ENCODE measurements at places on chromosomes 5 and 9. TPM values are rescaled to one million over a fixed set of nuclear protein-coding genes. Genes with fewer than 3 reads are reported as not detected.

TRIM36 gene
- not detected for total RNA-seq

ACSL6 gene
- 5.9 TPM for total RNA-seq

PDZD2 gene
- total RNA-seq = not detected

OR13J1 gene
- total RNA-seq = not detected

ESM1 gene
- 0.23 TPM for total RNA-seq

GRCh38 chr5:112049738-112050137 is 292.7 kb upstream of the NREP start:
- H3K36me3 ChIP-seq = peaks cover 1% of the 10 kb centered on the region
- no peaks in the 10 kb centered on the region for H3K4me1 ChIP-seq
- H3K27ac ChIP-seq = no peak overlapping the region
- no peaks in the 10 kb centered on the region for H3K27me3 ChIP-seq

APBA1 gene
- total RNA-seq = 0.74 TPM

- no peaks in the 10 kb centered on the region for H3K36me3 ChIP-seq
- no peak overlapping the region for H3K4me3 ChIP-seq
- no peaks in the 10 kb centered on the region for H3K27me3 ChIP-seq
- H3K4me1 ChIP-seq = no peaks in the 10 kb centered on the region
Measured at GRCh38 chr9:111274737-111275136, 55.3 kb downstream of the OR2K2 start.

- H3K4me3 ChIP-seq = peak overlapping the region; percentile 0
- H3K27ac ChIP-seq = no peak overlapping the region
- H3K36me3 ChIP-seq = peaks cover 21% of the 10 kb centered on the region
Measured at GRCh38 chr5:154309371-154309745, 118.8 kb downstream of the GALNT10 start.

DNA sequence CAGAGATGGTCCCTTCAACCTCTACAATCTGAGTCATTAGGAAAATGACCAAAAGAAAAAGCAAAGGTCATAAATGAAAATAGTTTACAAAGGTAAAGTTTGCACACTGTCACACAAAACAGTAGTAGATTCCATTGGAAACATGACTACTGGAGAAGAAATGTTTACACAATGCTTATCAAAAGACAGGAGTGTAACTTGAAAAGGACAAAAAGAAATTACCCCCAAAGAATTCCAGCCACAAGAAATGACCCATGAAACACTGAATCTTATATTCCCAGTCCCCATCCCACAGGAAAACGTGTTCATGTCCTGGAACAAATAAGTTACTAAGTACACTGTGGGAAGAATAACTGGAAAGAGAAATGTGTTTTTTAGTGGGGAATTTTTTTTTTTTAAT is 385.1 kb downstream of the SEMA5A start:
- no peak for DNase-seq
- no peaks in the 10 kb centered on the region for H3K27me3 ChIP-seq
- H3K4me3 ChIP-seq = no peak overlapping the region
- H3K36me3 ChIP-seq = no peaks in the 10 kb centered on the region

CNTNAP3B gene
- not detected for total RNA-seq

PTPRD gene
- not detected for total RNA-seq

ADAMTS16 gene
- total RNA-seq = not detected

DNA sequence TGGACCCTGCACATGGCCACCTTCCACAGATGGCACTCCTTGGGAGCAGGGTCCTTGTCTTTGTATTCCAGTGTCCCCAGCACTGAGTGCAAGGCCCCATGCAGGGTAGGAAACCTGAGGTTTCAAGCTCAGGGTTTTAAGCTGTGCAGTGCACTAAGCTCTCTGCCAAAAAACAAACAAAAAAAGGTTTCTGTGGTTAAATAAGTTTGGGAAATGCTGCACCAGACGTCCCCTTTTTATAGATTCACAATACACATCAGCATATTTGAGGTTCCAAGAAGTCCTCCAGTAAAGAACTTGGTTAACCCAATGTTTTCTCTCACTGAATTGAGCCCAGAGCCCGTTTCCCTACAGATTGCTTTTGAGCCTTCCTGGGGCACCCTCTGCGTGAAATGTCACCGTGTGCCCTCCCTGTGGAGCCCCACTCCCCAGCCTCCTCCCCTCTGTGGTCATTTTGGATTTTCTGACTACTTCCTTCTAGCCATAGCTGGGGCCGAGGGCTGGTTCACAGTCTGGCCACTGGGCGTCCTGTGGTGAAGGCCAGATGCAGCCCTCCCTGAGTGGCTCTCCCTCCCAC is 17.1 kb downstream of the DELE1 start:
- no peak overlapping the region for H3K27ac ChIP-seq
- no peaks in the 10 kb centered on the region for H3K4me1 ChIP-seq
- H3K36me3 ChIP-seq = peaks cover 4% of the 10 kb centered on the region
- H3K4me3 ChIP-seq = no peak overlapping the region
- no peaks in the 10 kb centered on the region for H3K27me3 ChIP-seq

GRCh38 chr9:34783951-34784487 is 74.1 kb upstream of the CCL21 start:
- no peak overlapping the region for H3K4me3 ChIP-seq
- H3K27ac ChIP-seq = no peak overlapping the region
- no peaks in the 10 kb centered on the region for H3K36me3 ChIP-seq
- no peaks in the 10 kb centered on the region for H3K4me1 ChIP-seq
- H3K27me3 ChIP-seq = peaks cover 3% of the 10 kb centered on the region

ZNF354C gene
- total RNA-seq = 8.3 TPM
